Omental fat pad (tissue), 4 donors: ENCODE measurements at places on chromosomes 16 and 17.

GRCh38 chr16:68335175-68335574, 24.4 kb downstream of the PRMT7 start:
- no peak for DNase-seq

DNA sequence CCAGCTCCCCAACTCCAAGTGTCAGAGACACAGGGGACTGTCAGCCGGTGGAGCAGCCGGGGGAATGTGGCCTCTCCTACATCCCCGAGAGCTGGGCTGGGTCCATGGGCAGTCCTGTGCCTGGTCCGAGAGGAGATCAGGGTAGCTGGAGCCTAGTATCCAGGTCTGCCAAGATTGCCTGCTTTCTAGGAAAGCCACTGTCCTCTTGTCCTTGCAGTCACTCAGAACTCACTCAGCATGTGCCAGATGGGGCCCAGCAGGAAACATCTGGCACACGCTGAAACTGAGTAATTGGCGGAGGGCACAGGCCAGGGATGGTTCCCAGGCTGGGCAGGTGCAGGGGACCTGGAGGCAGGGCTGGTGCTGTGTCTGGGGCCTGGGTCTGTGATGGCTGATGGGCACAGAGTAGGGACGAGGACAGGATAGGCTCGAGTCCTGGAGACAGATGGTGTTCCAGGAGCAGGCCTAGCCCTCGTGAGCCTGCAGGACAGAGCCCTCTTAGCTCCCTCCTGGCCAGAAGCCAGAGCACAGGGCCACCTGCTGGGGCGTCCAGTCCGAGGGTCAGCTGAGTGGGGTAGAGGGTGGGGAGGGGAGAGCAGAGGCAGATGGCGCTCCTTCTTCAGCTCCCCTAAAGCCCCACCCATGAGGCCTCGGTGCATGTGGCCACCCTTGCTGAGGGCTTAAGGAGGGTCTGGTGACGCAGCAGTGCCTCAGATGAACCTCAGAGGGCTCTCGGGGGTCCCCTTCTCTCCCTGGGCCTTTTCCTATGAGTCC, 31.1 kb downstream of the ADCY7 start:
- DNase-seq, result no peak

- DNase-seq, result no peak
Observed at GRCh38 chr17:18361837-18362697, 1.3 kb downstream of the SHMT1 start.

DNA sequence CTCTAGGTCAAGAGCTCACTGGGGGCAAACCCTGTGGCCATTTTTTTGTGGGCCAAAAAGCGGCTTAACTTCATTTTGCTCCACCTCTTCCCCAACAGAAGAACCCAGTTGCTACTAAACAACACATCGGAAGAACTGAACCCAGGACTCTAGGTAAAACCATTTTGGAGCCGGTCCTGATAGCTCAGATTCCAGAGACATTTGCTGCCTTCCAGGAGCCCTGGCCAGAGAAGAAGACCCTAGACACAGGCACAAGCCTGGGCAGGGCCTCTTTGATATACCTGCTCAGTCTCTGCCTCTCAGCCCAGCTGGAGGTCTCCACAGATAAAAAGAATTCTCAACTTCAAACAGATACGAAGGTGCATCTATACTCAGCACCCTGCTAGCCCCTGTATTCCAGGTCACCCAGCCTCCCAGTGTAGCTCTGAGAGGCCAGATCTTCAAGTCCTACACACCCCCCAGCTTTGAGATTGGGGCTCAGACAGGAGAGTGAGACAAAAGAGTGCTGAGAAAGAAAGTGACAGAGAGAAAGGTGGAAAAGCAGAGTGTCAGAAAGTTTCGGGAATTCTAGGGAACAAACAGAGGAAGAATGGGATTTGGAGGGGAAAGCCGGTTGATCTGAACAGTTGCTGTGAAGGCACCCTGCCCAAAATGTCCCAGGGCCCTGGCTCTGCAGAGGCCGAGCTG, 6.6 kb upstream of the HOXB9 start:
- no peak for DNase-seq

GRCh38 chr17:77493238-77493820, 352.6 kb downstream of the SEC14L1 start:
- DNase-seq, result no peak

DNA sequence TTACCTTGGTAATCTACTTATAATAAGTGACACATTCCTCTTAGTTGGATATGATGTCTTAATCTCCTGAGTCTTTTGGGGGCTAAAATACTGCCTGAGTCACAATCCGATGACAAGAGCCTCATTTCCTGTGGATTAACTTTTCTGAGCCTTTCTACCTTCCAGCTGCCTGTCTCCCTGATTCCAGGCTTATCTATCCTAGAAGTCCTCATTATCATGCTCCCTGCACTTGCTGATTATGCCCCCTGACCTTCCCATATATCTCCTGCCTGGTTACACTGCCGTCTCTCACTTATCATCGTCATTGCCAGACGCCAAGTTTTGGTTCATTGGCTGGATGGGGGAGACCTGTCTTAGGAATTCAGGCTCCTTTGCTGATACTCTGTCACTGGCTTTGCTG, 727.4 kb upstream of the CA10 start:
- no peak for DNase-seq

DNA sequence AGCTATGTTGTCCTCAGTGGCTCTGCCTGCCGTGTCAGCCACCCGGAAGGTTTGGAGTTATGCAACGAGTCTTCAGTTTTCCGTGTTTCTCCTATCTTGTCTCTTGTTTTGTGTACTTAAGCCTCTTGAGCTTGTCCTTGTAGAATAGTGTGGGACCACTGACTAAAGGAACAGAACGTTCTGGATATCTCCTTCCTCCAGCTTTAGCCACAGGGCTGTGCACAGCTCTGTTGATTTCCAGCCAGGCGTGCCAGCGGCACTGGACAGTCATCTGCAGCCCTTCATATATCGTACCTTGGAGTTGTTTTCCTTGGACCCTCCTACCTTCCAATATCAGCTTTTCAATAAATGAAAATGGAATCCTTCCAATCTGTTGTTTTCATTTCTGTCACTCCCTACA, 39.8 kb downstream of the TMEM11 start:
- no peak for DNase-seq

GRCh38 chr16:87635541-87636049, 33.3 kb downstream of the JPH3 start:
- DNase-seq, result no peak
